ENCODE measurements at places on chromosomes 13 and 19. TPM values are rescaled to one million over a fixed set of nuclear protein-coding genes. Genes with fewer than 3 reads are reported as not detected.

Gene NR1H2
- total RNA-seq: 82.3 TPM

Gene LILRA1
- not detected for total RNA-seq

Gene CDC37
- 273 TPM for total RNA-seq

Gene C1QTNF9B
- total RNA-seq: not detected

Gene EFNB2
- 0.22 TPM for total RNA-seq

Gene MEDAG
- total RNA-seq: not detected

Gene SPACA4
- not detected for total RNA-seq

Gene CEACAM1
- total RNA-seq: 0.46 TPM

Gene GRK1
- total RNA-seq: not detected

Gene ARRDC5
- 2.2 TPM for total RNA-seq

Gene SIGLEC12
- 1.0 TPM for total RNA-seq

Gene DACT3
- total RNA-seq: 2.5 TPM

Gene HCN2
- total RNA-seq: 0.48 TPM

DNA sequence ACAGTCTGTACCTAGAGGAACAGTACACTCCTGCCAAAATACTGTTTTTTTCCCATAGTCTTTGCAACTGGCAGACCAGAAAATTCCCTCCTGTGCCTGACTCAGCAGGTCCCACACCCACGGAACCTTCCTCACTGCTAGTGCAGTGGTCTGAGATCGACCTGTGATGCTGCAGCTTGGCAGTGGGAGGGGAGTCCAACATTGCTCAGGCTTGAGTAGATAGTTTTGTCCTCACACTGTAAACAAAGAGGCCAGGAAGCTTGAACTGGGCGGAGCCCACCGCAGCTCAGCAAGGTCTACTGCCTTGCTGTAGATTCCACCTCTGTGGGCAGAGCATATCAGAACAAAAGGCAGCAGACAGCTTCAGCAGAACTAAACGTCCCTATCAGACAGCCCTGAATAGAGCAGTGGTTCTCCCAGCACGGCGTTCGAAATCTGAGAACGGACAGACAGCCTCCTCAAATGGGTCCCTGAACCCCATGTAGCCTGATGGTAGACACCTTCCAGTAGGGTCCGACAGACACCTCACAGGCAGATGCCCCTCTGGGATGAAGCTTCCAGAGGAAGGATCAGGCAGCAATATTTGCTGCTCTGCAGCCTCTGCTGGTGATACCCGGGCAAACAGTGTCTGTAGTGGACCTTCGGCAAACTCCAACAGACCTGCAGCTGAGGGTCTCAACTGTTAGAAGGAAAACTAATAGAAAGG is 92.7 kb downstream of the SUCLA2 start:
- DNase-seq: no peak
- no peaks in the 10 kb centered on the region for H3K4me1 ChIP-seq
- no peaks in the 10 kb centered on the region for H3K36me3 ChIP-seq
- no peak overlapping the region for H3K4me3 ChIP-seq

GRCh38 chr19:28257396-28257795 is 955.6 kb downstream of the UQCRFS1 start:
- H3K4me3 ChIP-seq: no peak overlapping the region
- no peaks in the 10 kb centered on the region for H3K36me3 ChIP-seq
- no peak overlapping the region for H3K27ac ChIP-seq
- H3K4me1 ChIP-seq: no peaks in the 10 kb centered on the region
- H3K27me3 ChIP-seq: no peaks in the 10 kb centered on the region
- DNase-seq: no peak

GRCh38 chr13:73107481-73107880 is 48.7 kb downstream of the KLF5 start:
- no peak overlapping the region for H3K4me3 ChIP-seq
- H3K27ac ChIP-seq: no peak overlapping the region
- H3K4me1 ChIP-seq: no peaks in the 10 kb centered on the region
- no peak for DNase-seq
- no peaks in the 10 kb centered on the region for H3K36me3 ChIP-seq

GRCh38 chr13:46340631-46341111 is 46.4 kb downstream of the RUBCNL start:
- no peak overlapping the region for H3K27ac ChIP-seq
- H3K4me3 ChIP-seq: no peak overlapping the region
- H3K4me1 ChIP-seq: peaks cover 9% of the 10 kb centered on the region
- no peaks in the 10 kb centered on the region for H3K36me3 ChIP-seq
- H3K27me3 ChIP-seq: no peaks in the 10 kb centered on the region
- DNase-seq: no peak

- peaks cover 49% of the 10 kb centered on the region for H3K4me1 ChIP-seq
- no peak for DNase-seq
- peak overlapping the region; percentile 66 for H3K27ac ChIP-seq
These were observed 2.7 kb downstream of the RFX1 start for GRCh38 chr19:14003251-14004055.

DNA sequence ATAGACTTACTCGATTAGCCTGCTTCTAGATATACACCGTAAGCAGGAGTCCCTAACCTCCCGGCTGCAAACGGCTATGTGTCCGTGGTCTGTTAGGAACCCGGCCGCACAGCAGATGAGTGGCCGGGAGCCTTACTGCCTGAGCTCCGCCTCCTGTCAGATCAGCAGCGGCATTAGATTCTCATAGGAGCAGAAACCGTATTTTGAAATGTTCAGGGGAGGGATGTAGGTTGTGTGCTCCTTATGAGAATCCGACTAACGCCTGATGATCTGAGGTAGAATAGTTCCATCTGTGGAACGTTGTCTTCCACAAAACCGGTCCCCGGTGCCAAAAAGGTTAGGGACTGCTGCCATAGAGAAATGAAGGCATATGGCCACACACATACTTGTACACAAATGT is 1491.9 kb downstream of the SLITRK5 start:
- no peaks in the 10 kb centered on the region for H3K4me1 ChIP-seq
- DNase-seq: no peak
- H3K27me3 ChIP-seq: no peaks in the 10 kb centered on the region
- no peak overlapping the region for H3K27ac ChIP-seq
- no peak overlapping the region for H3K4me3 ChIP-seq

DNA sequence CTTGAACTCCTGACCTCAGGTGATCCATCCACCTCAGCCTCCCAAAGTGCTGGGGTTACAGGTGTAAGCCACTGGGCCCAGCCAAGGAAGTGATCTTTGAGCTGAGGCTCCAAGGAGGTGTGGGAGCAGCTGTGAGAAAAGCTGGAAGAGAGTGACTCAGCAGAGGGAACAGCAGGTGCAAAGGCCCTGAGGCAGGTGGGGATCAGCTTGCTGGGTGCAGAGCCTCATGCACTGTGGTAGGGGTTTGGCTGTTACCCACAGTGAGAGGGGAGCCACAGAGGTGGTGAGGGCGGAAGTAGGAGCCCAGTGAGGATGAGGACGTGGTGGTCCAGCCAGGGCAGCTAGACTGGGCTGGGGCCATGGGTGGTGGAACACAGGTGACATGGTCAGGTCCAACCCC is 6.5 kb downstream of the NPAS1 start:
- peaks cover 44% of the 10 kb centered on the region for H3K27me3 ChIP-seq
- H3K4me3 ChIP-seq: no peak overlapping the region
- H3K36me3 ChIP-seq: no peaks in the 10 kb centered on the region
- no peak for DNase-seq
- no peak overlapping the region for H3K27ac ChIP-seq

- no peak overlapping the region for H3K4me3 ChIP-seq
- H3K27me3 ChIP-seq: no peaks in the 10 kb centered on the region
- H3K4me1 ChIP-seq: no peaks in the 10 kb centered on the region
- H3K36me3 ChIP-seq: no peaks in the 10 kb centered on the region
These were observed 2823.7 kb upstream of the PCDH20 start for GRCh38 chr13:64239372-64239771.

- no peaks in the 10 kb centered on the region for H3K4me1 ChIP-seq
- no peaks in the 10 kb centered on the region for H3K27me3 ChIP-seq
- no peak overlapping the region for H3K4me3 ChIP-seq
- no peak for DNase-seq
These were observed 403.6 kb upstream of the SLC10A2 start for GRCh38 chr13:103469771-103470170.

DNA sequence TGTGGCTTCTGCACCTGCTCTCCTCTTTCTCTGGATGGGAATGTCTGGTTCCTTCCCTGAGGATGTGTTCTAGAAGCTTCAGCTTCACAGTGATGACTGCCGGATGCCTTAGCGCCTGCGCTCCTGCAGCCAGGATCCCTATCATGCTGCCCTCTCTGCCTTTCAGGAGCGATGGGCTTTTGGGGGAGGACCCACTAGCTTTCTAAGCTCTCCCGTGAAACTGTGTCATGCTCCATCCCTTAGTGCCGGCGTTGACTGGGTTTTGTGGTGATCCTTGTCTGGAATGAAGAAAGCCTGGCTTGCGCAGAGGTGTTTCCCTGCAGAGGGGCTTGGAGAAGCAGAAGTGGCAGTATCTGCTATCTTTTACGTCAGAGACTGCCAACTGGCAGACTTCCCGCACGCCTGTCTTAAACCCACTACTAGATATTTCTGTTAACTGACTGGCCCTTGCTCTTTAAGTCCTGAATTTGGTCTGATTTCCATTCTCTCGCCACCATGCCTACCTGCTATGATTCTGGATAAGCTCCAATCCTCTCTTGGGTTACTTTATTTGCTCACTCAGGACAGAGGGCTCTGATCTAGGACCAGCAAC is 3.8 kb upstream of the KMT2B start:
- no peaks in the 10 kb centered on the region for H3K27me3 ChIP-seq
- peaks cover 62% of the 10 kb centered on the region for H3K4me1 ChIP-seq
- no peak for DNase-seq
- H3K36me3 ChIP-seq: no peaks in the 10 kb centered on the region
- no peak overlapping the region for H3K27ac ChIP-seq

DNA sequence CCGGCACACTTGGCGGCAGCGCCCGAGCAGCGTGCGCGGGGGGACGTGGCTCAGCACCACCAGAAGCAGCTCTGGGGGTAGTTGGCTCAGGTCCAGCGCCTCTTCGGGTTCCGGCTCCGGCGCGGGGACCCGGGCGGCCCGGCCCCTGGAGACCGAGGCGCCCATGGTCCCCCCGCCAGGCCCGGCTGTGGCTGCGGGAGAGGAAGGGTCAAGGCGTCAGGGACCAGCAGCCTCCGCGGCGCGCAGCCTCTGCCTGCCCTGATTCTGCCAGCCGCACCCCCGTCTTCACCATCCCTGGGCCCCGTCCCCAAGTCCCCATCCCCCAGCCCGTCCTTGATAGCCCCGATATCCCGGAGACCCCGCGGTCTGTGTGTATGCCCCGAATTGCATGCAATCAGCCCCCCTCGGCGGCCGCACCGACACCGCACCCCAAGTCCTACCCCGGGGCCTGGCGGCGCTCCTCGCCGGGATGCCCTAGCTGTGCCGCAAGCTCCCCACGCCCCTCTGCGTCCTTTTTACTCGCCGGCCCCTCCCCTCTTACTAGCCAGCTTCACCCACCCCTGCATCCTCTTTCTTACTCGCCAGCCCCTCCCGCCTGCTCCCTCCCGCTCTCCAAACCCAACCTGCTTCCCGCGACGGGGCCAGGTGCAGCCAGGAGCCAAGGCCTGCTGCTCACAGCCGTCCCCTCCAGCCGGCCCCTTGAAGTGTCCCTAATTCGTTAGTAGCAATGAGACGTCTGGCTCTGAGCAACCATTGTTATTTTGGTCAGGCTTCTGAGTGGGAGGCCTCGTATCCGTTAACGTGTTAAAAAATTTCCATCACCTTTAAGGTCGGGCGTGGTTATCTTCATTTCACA is at the start of gene FBXO27:
Gene FBXO27, minus strand, starts transcription at position 487 of the 856 bp plus-strand sequence. Its CDS starts 322 bp downstream, at position 165.
- no peaks in the 10 kb centered on the region for H3K27me3 ChIP-seq
- H3K4me3 ChIP-seq: peak within 1 kb of the TSS; percentile 44
- no peaks in the 10 kb centered on the region for H3K36me3 ChIP-seq
- H3K27ac ChIP-seq: no peak within 1 kb of the TSS

- H3K27ac ChIP-seq: no peak overlapping the region
- no peak for DNase-seq
- H3K27me3 ChIP-seq: no peaks in the 10 kb centered on the region
- no peaks in the 10 kb centered on the region for H3K4me1 ChIP-seq
- H3K36me3 ChIP-seq: no peaks in the 10 kb centered on the region
- no peak overlapping the region for H3K4me3 ChIP-seq
These were observed 37.6 kb downstream of the NFIX start for GRCh38 chr19:13032837-13033236.

GRCh38 chr13:83221813-83222241 is 660.4 kb downstream of the SLITRK1 start:
- DNase-seq: no peak
- H3K27ac ChIP-seq: no peak overlapping the region
- no peaks in the 10 kb centered on the region for H3K36me3 ChIP-seq
- H3K27me3 ChIP-seq: no peaks in the 10 kb centered on the region
- H3K4me3 ChIP-seq: no peak overlapping the region

- H3K4me1 ChIP-seq: peaks cover 19% of the 10 kb centered on the region
- H3K4me3 ChIP-seq: no peak overlapping the region
- no peaks in the 10 kb centered on the region for H3K36me3 ChIP-seq
These were observed 56.1 kb downstream of the LRCH1 start for GRCh38 chr13:46609052-46609451.

DNA sequence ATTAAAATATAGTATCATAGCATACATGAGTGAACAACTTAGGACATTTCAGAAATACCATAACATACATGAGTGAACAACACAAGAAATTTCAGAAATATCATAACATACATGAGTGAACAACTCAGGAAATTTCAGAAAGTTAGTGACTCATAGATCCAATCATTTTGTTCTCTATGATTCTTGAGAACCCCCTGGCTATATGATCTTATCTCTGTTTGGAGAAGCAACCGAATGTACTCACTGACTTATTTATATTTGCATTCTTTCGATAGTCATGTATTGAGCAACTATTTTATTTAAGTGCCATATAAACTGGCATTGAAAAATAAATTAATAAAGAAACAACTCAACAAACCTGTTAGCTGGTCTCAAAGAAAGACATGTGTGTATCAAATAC is 251.1 kb downstream of the EFNB2 start:
- DNase-seq: no peak
- no peaks in the 10 kb centered on the region for H3K36me3 ChIP-seq
- no peak overlapping the region for H3K4me3 ChIP-seq
- H3K27ac ChIP-seq: no peak overlapping the region
- H3K27me3 ChIP-seq: no peaks in the 10 kb centered on the region

DNA sequence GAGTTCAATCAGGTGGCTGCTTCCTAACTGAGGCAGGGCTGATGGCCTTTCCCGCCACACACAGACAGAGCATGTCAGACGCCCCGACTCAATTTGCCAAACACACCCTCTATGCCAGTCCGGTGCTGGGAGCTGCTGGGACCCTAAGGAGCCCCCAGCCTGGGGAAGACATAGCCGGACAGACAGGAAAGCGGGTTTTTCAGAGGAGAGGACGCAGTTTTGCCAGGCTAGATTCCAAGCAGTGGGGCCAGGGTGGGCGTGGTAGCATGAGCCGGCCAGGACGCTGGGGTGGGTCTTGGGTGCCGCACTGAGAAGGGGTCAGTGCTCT is 19.8 kb downstream of the MAST3 start:
- peaks cover 8% of the 10 kb centered on the region for H3K36me3 ChIP-seq
- peak overlapping the region; percentile 57 for H3K27ac ChIP-seq
- H3K4me1 ChIP-seq: peaks cover 32% of the 10 kb centered on the region
- no peak for DNase-seq
- H3K27me3 ChIP-seq: no peaks in the 10 kb centered on the region
- peak overlapping the region; percentile 29 for H3K4me3 ChIP-seq

DNA sequence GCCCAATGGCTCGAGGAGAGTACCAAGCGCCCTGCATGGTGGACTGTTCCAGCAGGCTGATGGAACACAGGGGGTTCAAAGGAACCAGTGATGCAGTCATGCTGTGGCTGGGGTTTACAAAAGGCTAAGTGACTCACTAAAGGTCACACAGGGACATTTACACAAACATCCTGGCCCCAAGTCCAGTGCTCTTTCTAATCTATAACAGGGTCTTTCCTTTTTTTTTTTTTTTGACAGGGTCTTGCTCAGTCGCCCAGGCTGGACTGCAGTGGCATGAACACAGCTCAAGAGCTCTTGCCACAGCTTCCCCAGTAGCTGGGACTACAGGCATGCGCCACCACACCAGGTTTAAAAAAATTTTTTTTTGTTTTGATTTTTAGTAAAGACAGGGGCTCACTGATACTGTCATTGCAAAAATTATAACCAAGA is 2.8 kb upstream of the SLC25A15 start:
- no peak for DNase-seq
- H3K4me3 ChIP-seq: no peak overlapping the region
- peaks cover 7% of the 10 kb centered on the region for H3K4me1 ChIP-seq
- H3K27ac ChIP-seq: no peak overlapping the region
- no peaks in the 10 kb centered on the region for H3K27me3 ChIP-seq

All from CD8-positive, alpha-beta memory T cell (primary cell).